ENCODE measurements at places on chromosomes 6 and 20.

DNA sequence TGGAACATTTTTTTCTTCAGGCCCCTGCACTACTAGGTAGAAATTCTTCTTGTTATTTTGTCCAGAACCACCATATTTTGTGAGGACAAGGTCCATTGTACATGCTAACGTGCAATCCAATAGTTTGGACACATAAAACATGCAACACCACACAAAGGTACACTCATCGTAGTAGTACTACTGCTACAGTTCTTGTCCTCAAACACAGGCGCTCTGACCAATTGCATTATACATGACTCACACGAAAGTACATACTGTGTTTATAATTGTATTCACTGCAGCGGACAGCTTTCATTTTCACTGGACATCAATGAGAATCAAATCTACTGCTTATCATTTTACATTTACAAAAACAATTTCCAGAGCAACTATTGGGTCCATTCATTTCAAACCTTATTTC, 15.3 kb upstream of the SMLR1 start:
- no peak for DNase-seq

DNA sequence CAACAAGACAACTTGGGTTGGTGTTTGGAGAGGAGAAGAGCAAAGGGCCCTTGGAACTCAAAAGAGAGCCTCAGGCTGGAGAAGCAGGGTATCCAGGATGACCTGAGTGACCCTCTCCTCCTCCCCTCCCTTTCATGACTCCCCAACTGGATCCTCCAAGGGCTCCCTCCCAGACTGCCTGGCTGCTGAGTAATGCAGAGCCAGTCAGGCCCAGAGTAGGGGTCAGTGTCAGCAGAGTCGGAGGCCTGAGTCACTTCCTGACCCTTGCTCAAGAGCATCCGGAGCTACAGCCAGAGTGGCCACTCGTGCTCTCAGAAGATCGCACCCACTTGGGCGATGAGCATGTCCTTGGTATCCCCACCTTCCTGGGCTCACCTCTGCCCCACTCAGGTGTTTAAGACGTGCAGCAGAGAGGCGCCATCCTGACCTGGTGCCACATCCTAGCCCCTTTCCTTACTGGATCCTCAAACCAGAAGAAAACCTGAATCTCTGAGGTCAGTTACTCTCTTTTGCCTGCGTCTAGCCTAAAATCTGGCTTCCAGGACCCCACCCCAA, 2.8 kb upstream of the MAPK13 start:
- no peak for DNase-seq

- DNase-seq: peak; percentile 53
Measured at GRCh38 chr20:47220161-47220582, 136.3 kb downstream of the ZMYND8 start.

DNA sequence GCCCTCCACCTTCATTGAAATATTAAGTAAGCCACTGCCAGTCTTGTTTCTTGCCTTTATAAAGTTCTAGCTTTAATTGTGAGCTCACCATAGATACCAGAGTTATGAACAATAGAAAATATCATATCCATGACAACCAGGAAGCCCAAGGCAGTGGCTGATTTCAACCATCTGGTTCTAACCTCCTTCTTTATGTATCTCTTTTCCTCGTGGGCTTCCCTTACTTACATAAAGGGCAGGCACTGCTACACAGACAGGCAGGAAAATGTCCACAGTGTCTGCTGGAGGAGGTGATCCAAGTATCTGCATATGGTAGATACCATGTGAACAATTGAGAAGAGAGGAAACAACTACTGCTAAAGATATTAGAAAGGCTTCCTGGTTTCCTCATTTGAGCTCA, 65.2 kb upstream of the PRND start:
- no peak for DNase-seq

DNA sequence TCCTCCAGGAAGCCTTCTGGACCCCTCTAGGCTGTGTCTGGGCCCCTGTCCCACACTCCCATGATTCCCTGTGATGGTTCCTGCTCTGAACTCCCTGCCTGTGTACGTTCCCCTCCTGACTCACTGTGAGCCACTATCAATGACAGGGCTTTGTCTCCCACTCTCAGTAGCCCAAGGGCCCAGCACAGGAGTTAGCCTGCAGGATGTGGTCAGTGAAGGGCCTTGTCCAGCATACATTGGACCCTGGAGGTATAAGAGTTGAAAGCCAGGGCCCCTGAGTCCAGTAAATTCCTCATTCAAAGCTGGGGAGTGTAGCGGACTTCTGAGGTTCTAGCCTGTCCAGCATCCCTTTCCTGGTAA, 19.0 kb downstream of the ZBP1 start:
- no peak for DNase-seq

Measured in activated naive CD8-positive, alpha-beta T cell treated with anti-CD3 and anti-CD28 coated beads, Interleukin-2, amount 10 ng/mL, durations not matched to agents 7 days and 5 days (primary cell).